ENCODE measurements at places on chromosomes 7 and 10. TPM values are rescaled to one million over a fixed set of nuclear protein-coding genes. Genes with fewer than 3 reads are reported as not detected.

- DNase-seq, result no peak
- H3K4me3 ChIP-seq, result no peak overlapping the region
- H3K36me3 ChIP-seq, result no peaks in the 10 kb centered on the region
- H3K27ac ChIP-seq, result no peak overlapping the region
- H3K27me3 ChIP-seq, result no peaks in the 10 kb centered on the region
Observed at GRCh38 chr10:70966646-70967553, 78.5 kb upstream of the PCBD1 start.

GRCh38 chr7:120033114-120033513 lies 239.9 kb upstream of the KCND2 start:
- H3K4me3 ChIP-seq, result peak overlapping the region; percentile 10
- H3K4me1 ChIP-seq, result no peaks in the 10 kb centered on the region
- H3K27me3 ChIP-seq, result no peaks in the 10 kb centered on the region
- DNase-seq, result peak; percentile 29
- no peak overlapping the region for H3K27ac ChIP-seq
- no peaks in the 10 kb centered on the region for H3K36me3 ChIP-seq

- H3K27ac ChIP-seq, result no peak overlapping the region
- no peak for DNase-seq
- no peaks in the 10 kb centered on the region for H3K27me3 ChIP-seq
- no peaks in the 10 kb centered on the region for H3K4me1 ChIP-seq
Observed at GRCh38 chr10:63437116-63437949, 28.4 kb downstream of the JMJD1C start.

DNA sequence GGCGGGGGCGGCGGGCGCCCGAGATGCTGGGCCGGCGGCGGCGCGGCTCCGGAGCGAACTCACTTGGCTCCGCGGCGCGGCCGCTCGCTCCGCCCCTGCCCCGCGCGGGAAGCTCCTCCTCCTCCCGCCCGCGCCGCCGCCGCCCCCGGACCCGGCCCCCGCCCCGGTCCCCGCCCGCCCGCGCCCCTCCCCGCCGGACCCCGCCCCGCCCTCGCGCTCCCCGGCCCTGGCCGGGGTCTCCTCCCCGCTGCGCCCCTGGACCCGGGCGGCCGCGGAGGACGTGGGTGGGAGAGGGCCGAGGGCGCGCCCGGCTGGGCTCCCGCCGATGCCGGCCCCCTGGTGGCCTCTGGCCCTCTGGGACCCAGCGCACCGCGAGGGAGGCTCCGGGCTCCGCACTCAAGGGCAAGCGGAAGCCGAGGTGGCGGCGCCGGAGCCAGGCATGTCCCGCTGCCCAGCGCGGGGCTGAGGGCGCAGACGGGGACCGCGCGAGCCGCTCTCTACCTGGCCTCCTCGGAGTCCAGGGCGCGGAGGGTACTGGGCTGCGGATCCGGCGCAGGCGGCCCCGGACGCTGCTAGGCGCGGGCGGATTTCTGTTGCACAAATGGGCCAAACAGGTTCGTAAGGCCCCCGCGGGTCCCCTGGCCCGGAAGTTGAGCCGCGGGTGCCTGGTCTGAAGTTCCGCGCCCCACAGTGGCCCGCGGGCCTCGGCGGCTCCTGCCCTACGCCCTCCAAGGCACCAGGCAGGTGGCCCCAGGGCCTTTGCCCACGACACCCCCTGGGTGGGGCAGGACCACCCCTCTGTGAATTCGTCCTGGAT lies at the start of gene TCERG1L:
TSS of gene TCERG1L (minus strand) at position 61 of the 817 bp plus-strand sequence. CDS start 86 bp downstream, outside the sequence.
- H3K27ac ChIP-seq, result no peak within 1 kb of the TSS
- H3K4me1 ChIP-seq, result peaks cover 18% of the 10 kb centered on the region
- H3K27me3 ChIP-seq, result peaks cover 25% of the 10 kb centered on the region
- peak within 1 kb of the TSS; percentile 22 for H3K4me3 ChIP-seq
- peak; percentile 57 for DNase-seq

DNA sequence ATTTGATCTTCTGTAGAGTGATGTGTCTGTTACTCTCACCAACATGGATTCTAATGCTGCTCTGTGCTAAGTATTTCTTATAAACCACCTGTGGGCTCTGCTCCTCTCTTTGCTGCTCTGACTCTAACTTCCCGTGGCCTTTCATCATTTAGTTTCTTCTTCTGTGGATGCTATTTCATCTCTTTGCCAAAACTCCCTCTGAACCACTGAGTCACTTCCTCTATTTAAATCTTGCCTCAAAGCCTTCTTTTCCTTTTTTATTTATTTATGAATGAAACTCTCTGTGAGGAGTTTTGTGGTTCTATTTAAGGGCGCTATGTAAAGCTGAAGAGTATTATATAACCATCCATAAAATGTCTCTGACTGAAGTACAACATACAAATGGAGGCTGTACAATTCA lies 538.5 kb downstream of the SUGCT start:
- no peak overlapping the region for H3K4me3 ChIP-seq
- no peaks in the 10 kb centered on the region for H3K27me3 ChIP-seq
- no peaks in the 10 kb centered on the region for H3K4me1 ChIP-seq
- H3K36me3 ChIP-seq, result no peaks in the 10 kb centered on the region
- no peak for DNase-seq

DNA sequence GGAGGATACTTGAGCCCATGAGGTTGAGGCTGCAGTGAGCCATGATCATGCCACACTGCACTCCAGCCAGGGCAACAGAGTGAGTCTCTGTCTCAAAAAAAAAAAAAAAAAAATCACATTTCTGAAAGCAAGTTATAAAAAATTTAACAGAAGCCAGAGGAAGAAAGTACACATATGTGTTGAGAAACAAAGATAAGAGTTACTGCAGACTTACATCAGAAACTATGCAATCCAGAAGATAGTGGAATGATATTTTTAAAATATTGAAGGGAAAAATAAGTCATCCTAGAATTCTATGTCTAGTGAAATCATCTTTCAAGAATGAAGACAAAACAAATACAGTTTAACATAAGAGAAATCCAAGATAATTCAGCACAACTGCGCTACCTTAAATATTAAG lies 46.9 kb downstream of the ZNF518A start:
- no peak overlapping the region for H3K4me3 ChIP-seq
- H3K27ac ChIP-seq, result no peak overlapping the region
- DNase-seq, result no peak

GRCh38 chr7:25600262-25600920 lies 372.1 kb upstream of the NPVF start:
- H3K27me3 ChIP-seq, result no peaks in the 10 kb centered on the region
- DNase-seq, result no peak
- H3K36me3 ChIP-seq, result no peaks in the 10 kb centered on the region
- H3K4me3 ChIP-seq, result no peak overlapping the region

- no peaks in the 10 kb centered on the region for H3K4me1 ChIP-seq
- no peaks in the 10 kb centered on the region for H3K27me3 ChIP-seq
- no peaks in the 10 kb centered on the region for H3K36me3 ChIP-seq
- H3K4me3 ChIP-seq, result no peak overlapping the region
Observed at GRCh38 chr7:28500138-28500537, 87.8 kb downstream of the CREB5 start.

- H3K36me3 ChIP-seq, result no peaks in the 10 kb centered on the region
- H3K27ac ChIP-seq, result no peak overlapping the region
- H3K4me3 ChIP-seq, result no peak overlapping the region
- no peaks in the 10 kb centered on the region for H3K27me3 ChIP-seq
Observed at GRCh38 chr7:5276611-5277010, 6.1 kb upstream of the SLC29A4 start.

DNA sequence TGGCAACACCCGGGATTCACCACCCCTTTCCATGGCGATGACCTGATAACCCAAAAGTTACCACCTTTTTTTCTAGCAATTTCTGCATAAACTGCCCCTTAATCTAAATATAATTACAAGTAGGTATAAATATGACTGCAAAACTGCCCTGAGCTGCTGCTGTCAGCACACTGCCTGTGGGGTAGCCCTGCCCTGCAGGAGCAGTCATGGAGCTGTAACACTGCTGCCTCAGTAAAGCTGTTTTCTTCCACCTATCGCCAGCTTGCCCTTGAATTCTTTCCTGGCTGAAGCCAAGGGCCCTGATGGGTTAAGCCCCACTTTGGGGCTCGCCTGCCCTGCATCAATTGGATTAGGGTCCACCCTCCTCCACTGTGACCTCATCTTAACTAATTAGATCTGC lies 368.8 kb downstream of the SFMBT2 start:
- no peaks in the 10 kb centered on the region for H3K27me3 ChIP-seq
- H3K4me3 ChIP-seq, result no peak overlapping the region
- peak; percentile 9 for DNase-seq
- no peak overlapping the region for H3K27ac ChIP-seq
- H3K36me3 ChIP-seq, result no peaks in the 10 kb centered on the region

DNA sequence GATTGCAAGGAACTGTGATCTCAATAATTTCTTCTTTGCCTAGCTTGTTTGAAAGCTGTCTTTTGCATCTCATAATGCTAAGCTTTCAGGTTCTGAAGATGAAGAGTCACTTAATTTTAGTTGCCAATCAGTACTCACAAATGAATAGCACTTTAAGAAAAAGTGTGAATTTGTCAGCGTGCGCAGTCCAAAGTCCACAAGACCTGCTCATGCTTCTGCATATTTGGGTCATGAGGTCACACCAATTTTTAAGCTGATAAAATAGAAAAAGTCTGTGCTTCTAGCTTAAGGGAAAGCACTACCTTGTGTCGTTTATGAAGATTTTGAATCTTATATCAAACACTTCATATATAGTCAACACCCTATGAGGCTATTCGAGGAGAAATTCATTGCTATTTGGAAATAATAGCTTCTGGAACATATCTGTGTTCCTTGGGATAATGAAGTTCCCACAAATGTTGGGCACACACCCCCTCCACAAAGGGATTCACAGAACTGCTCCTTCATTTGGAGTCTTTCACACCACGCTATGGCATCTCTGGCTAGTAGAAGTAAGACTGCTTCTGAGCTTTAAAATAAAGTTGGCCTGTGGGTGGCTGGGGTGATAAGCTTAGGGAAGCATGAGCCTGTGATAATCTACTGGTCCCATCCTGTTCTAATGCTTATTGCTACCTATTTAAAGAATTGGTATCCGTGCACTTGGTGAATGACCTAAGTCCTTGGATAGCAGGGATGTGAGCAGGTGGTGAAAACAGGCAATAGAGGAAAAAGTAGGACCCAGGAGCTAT lies 33.3 kb downstream of the A1CF start:
- no peaks in the 10 kb centered on the region for H3K4me1 ChIP-seq
- no peaks in the 10 kb centered on the region for H3K27me3 ChIP-seq
- no peak for DNase-seq
- no peak overlapping the region for H3K27ac ChIP-seq
- no peak overlapping the region for H3K4me3 ChIP-seq

GRCh38 chr7:96713037-96713436 lies 3.4 kb upstream of the SEM1 start:
- peaks cover 3% of the 10 kb centered on the region for H3K4me1 ChIP-seq
- no peak overlapping the region for H3K4me3 ChIP-seq
- no peak overlapping the region for H3K27ac ChIP-seq
- no peaks in the 10 kb centered on the region for H3K27me3 ChIP-seq
- H3K36me3 ChIP-seq, result no peaks in the 10 kb centered on the region

- no peak overlapping the region for H3K27ac ChIP-seq
- no peak overlapping the region for H3K4me3 ChIP-seq
- DNase-seq, result no peak
- H3K36me3 ChIP-seq, result no peaks in the 10 kb centered on the region
Observed at GRCh38 chr7:117689406-117689805, 183.8 kb downstream of the CTTNBP2 start.

GRCh38 chr10:69425511-69426298 lies 9.0 kb upstream of the TACR2 start:
- no peaks in the 10 kb centered on the region for H3K36me3 ChIP-seq
- no peaks in the 10 kb centered on the region for H3K27me3 ChIP-seq
- DNase-seq, result no peak
- no peak overlapping the region for H3K4me3 ChIP-seq

DNA sequence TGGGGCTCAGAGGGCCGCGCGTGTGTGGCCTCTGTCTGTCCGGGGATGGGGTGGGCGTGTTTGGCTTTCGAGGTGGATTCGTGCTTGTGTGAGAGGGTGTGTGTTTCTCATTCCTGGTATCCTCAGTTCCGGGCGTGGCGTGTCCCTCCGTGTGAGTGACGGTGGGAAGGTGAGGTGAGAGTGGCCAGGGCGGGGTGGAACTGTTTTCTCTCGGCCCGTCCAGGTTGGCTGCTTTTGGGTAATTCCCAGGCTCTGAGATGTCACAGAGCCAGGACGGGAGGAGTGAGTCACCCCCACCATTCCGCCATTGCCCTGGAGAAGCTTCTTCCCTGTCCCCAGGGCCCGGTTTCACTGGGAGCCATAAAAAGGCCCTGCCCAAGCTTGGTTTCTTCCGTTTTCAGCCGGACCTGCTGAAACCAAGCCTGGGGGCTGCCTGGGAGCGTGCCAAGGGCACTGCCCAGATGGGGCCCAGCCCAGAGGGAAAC lies 21.3 kb upstream of the CLDN4 start:
- H3K36me3 ChIP-seq, result no peaks in the 10 kb centered on the region
- DNase-seq, result no peak
- no peak overlapping the region for H3K27ac ChIP-seq
- peaks cover 2% of the 10 kb centered on the region for H3K27me3 ChIP-seq

GRCh38 chr10:96767611-96768010 lies 47.3 kb upstream of the PIK3AP1 start:
- no peak overlapping the region for H3K4me3 ChIP-seq
- no peaks in the 10 kb centered on the region for H3K36me3 ChIP-seq
- peaks cover 18% of the 10 kb centered on the region for H3K4me1 ChIP-seq
- H3K27ac ChIP-seq, result no peak overlapping the region
- H3K27me3 ChIP-seq, result no peaks in the 10 kb centered on the region

GRCh38 chr7:135175931-135176330 lies 5.4 kb upstream of the CYREN start:
- no peak overlapping the region for H3K4me3 ChIP-seq
- H3K27ac ChIP-seq, result no peak overlapping the region
- H3K36me3 ChIP-seq, result no peaks in the 10 kb centered on the region
- DNase-seq, result no peak
- H3K4me1 ChIP-seq, result peaks cover 9% of the 10 kb centered on the region
- no peaks in the 10 kb centered on the region for H3K27me3 ChIP-seq

DNA sequence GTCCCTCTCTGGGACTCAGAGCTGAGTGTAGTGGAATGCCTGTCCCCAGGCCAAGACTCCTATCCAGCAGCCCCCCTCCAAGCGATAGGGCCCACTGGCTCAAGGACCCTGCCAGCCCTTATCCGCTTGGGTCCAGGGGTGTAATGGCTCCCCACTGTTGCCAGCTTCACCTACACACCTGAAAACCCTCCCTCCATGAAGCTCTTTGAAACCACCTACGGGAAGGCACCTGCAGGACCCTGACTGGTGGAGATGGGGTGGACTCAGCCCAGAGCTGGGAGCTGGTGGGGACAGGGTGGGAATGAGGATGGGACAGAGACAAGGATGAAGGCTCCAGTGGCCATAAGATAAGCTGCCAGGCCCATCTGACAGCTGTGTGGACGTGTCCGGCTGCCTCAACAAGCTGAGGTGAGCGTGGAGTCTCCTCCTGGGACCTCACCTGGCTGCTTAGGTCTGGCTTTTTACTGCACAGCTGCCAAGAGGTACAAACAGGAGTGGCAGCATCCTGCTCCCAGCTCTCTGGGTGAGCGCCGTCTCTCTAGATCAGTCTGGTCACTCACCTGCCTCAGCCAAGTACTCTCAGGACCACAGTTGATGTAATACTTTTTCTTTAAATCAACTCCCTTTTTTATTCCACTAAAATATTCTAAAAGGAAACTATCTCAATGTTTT lies 41.9 kb downstream of the DRGX start:
- no peak overlapping the region for H3K4me3 ChIP-seq
- DNase-seq, result no peak
- no peaks in the 10 kb centered on the region for H3K27me3 ChIP-seq
- no peak overlapping the region for H3K27ac ChIP-seq
- H3K4me1 ChIP-seq, result peaks cover 12% of the 10 kb centered on the region
- H3K36me3 ChIP-seq, result no peaks in the 10 kb centered on the region

Gene MKI67
- 9.3 TPM for total RNA-seq

Gene CLCN1
- not detected for total RNA-seq

Gene PDE6C
- total RNA-seq, result not detected

Gene PDIA4
- 123 TPM for total RNA-seq

Gene EN2
- not detected for total RNA-seq

Gene C10orf67
- total RNA-seq, result 0.69 TPM

Gene SLC25A40
- total RNA-seq, result 13.5 TPM

Gene ADRB1
- 3.2 TPM for total RNA-seq

All from spinal cord (tissue), 10 donors.